ENCODE measurements at places on chromosomes 1 and 21.
A peak's percentile ranks its signal among the peaks of the same experiment; 100 is the strongest.

- peak; percentile 87 for DNase-seq
These were observed 26.7 kb downstream of the TSPAN2 start for GRCh38 chr1:115062542-115063004.

GRCh38 chr1:178619042-178619927, 105.8 kb upstream of the RALGPS2 start:
- no peak for DNase-seq

- DNase-seq, result no peak
These were observed 19.9 kb downstream of the TBX19 start for GRCh38 chr1:168300626-168301025.

- no peak for DNase-seq
These were observed 199.4 kb upstream of the CACYBP start for GRCh38 chr1:174800216-174800851.

GRCh38 chr1:178939338-178940067, 68.6 kb upstream of the ANGPTL1 start:
- no peak for DNase-seq

GRCh38 chr1:183110326-183110880, 75.7 kb upstream of the LAMC2 start:
- DNase-seq, result no peak
